CD4-positive, alpha-beta T cell treated with Interleukin-15 for 4 hours (primary cell): ENCODE measurements at places on chromosomes 12 and 14.

DNA sequence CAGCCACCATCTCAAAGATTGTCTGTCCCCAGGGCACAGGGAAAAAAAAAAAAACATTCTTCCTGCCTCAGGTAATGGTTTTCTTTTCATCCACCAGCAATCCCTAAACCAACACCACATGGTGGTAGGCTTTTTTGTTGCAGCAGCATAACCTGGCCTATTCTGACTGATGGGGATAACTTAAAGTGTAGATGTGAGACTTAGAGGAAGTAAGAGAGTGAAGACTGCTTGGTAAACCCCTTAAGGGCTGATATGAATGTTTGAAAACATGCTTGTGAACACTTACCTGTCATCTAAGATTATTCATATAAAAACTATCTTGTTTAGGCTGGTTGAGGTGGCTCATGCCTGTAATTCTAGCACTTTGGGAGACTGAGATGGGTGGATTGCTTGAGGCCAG lies 130.2 kb upstream of the RAP1B start:
- DNase-seq: no peak

DNA sequence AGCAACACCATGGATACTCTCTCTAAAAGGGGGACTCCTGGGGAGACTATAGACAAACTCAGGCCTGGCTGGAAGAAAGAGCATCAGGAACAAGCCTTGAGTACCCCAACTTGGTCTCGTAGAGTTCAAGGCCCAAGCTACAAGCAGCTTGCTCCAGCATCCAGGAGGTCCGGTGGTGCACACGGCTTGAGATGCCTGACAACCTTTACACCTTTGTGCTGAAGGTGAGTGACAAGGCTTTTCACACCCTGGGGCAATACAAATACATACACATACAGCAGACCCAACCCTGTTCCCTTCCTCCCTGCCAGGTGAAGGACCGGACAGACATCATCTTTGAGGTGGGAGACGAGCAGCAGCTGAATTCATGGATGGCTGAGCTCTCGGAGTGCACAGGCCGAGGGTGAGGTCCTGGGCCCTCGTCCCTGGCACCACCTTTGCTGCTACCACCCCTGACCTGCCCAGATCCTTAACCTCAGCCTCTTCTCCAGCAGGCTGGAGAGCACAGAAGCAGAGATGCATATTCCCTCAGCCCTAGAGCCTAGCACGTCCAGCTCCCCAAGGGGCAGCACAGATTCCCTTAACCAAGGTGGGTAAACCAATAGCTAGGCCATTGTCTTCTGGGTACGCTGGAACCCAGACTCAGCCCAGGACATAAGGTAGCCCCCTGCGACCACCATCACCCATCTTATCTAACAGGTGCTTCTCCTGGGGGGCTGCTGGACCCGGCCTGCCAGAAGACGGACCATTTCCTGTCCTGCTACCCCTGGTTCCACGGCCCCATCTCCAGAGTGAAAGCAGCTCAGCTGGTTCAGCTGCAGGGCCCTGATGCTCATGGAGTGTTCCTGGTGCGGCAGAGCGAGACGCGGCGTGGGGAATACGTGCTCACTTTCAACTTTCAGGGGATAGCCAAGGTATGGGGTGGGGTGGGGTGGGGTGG lies 41.2 kb downstream of the SH2B3 start:
- no peak for DNase-seq

DNA sequence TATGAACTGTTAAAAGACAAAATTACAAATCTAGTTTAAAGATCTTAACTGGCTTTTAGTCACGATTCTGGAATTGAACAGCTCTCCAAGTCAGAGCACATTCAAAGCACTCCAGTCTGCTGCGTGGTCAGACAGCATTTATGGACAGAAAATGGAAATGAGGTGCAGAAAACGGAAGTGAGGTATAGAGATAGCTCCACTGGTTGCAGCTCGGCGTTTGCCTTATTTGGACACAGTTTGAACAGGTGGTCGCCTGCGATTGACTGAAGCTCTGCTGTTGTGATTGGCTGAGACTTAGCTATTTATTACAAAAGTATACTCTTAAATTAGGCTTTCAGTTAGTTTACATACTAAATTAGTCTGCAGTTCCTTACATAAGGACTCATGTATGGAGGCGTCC lies 28.3 kb downstream of the TRIM9 start:
- no peak for DNase-seq

DNA sequence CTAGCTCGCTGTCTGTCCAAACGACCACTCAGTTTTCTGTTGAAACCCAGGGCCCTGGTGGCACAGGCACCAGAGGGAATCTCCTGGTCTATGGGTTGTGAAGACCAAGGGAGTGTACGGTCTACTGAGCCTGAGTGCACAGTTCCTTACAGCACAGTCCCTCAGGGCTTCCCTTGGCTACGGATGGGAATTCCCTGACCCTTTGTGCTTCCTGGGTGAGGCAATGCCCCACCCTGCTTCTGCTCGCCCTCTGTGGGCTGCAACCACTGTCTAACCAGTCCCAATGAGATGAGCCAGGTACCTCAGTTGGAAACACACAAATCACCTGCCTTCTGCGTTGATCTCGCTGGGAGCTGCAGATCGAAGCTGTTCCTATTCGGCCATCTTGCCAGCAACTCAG lies 22.6 kb downstream of the GPHN start:
- no peak for DNase-seq

DNA sequence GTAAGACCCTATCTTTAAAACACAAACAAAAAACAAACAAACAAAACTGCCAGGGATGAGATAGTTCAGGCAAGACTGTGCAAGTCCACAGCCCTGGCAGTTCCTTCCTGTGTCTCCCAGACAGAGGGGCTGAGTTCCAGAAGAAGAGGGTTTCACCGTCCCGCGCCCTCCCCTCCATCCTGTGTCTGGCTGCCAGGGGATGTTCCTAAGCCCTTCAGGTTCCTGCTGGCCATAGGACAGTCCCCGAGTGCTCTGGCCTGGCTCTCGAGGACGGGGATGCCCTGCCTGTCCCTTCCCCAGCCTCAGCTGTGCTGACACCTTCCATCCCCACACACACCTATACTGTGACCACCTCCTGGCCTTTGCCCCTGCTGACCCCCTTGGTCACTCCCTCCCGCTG lies 40.6 kb upstream of the EIF5 start:
- no peak for DNase-seq
